ENCODE measurements at places on chromosomes 4 and X. TPM values are rescaled to one million over a fixed set of nuclear protein-coding genes. Genes with fewer than 3 reads are reported as not detected.

DNA sequence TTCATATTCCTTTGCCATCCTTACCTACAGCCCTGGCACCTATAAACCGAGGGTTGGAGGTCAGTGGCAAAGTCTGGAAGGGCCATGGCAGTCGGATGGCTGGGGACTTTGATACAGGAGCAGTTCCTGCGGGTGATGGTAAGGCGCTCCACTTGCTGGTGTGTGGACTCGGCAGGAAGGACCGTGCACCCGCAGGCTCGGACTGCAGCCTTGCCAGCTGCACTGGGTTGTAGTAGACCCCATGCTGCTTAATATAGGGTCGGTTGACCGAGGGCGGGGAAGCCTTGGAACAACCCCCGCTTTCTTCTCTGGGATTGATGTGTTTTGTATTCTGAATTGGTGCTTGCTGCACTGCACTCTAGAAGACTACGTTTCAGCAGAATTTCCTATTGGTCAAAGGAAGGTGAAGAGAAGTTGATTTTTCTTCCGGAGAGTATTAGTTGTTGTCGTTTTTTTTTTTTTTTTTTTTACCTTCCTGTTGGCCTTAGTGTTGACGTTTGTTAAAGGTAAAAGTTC, 638 bp downstream of the BLTP1 start:
- DNase-seq: peak; percentile 25
- H3K36me3 ChIP-seq: no peaks in the 10 kb centered on the region
- H3K4me3 ChIP-seq: peak overlapping the region; percentile 91
- peak overlapping the region; percentile 81 for H3K27ac ChIP-seq

DNA sequence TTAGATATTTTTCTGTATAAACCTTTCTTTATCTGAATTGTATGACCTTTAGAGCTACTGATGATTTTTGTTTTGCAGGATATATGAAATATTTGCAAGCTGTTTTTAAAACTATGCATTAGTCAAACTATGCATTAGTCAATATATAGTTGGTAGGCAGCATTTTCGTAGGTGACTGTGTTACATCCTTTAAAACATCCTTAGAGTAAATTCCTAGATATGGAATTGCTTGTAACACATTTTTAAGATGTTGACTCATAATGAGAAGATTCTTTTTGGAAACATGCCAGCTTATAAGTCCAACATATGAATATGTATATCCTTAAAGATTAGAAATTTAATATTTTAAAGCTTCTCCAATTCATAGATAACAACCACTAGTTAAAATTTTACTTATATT, 1768.5 kb downstream of the PCDH7 start:
- H3K27ac ChIP-seq: no peak overlapping the region
- no peaks in the 10 kb centered on the region for H3K27me3 ChIP-seq
- no peak overlapping the region for H3K4me3 ChIP-seq
- H3K36me3 ChIP-seq: no peaks in the 10 kb centered on the region

DNA sequence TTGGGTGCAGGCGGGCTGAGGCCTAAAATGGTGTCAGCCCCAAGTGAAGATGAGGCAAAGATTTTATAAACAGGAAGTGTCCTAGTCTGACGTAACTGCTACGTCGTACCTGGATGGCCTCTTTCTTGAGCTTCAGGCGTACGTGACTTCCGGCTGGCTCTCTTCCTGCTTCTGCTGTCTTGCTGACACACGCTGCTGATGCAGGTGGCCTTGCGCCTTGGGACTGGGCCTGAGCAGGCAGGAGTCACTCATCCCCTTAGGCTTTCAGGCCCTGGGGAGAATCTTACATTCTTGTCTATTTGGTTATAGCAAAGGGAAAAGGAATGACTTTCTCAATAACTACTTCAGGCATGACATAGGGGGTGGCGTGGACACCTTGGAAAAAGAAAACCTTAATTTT, 20.1 kb upstream of the ABRAXAS1 start:
- H3K36me3 ChIP-seq: no peaks in the 10 kb centered on the region
- no peak for DNase-seq

GRCh38 chr4:183444214-183445096, at the start of gene CDKN2AIP:
Gene CDKN2AIP, plus strand, starts transcription at chr4:183444636. Its CDS starts 162 bp downstream, at chr4:183444798.
- H3K27ac ChIP-seq: peak within 1 kb of the TSS; percentile 96
- peak; percentile 90 for DNase-seq
- H3K36me3 ChIP-seq: peaks cover 16% of the 10 kb centered on the region
- H3K27me3 ChIP-seq: no peaks in the 10 kb centered on the region

Gene SORBS2
- under 0.01 TPM for total RNA-seq

Gene TMPRSS11F
- total RNA-seq: not detected

- H3K4me3 ChIP-seq: no peak overlapping the region
- H3K27ac ChIP-seq: no peak overlapping the region
- H3K4me1 ChIP-seq: no peaks in the 10 kb centered on the region
- H3K27me3 ChIP-seq: no peaks in the 10 kb centered on the region
These were observed 210.2 kb upstream of the LCORL start for GRCh38 chr4:18231726-18232125.

DNA sequence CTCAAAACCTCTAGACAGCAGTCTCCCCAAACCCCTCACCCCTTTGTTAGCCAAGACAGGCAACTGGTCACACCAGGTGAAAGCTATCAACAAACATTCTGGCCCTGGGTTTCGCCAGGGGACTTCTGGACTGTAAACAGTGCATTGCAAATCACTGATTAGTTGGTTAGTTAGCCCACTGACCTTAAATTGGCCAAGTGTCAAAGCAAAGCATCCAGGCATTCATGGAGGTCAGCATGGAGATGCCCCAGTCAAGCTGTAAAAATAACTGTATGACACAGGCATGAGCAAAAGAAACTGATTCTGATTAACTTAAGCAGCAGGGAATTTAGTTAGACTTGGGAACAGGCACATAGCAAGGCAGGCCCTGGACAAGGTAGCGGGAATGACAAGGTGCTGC, 156.0 kb upstream of the TTC29 start:
- no peaks in the 10 kb centered on the region for H3K27me3 ChIP-seq

- DNase-seq: no peak
- H3K27ac ChIP-seq: no peak overlapping the region
- no peaks in the 10 kb centered on the region for H3K36me3 ChIP-seq
- no peaks in the 10 kb centered on the region for H3K4me1 ChIP-seq
- H3K27me3 ChIP-seq: no peaks in the 10 kb centered on the region
- no peak overlapping the region for H3K4me3 ChIP-seq
These were observed 53.3 kb downstream of the AR start for GRCh38 chrX:67596839-67597790.

Gene RIPPLY1
- not detected for total RNA-seq

Gene MAGEC2
- not detected for total RNA-seq

DNA sequence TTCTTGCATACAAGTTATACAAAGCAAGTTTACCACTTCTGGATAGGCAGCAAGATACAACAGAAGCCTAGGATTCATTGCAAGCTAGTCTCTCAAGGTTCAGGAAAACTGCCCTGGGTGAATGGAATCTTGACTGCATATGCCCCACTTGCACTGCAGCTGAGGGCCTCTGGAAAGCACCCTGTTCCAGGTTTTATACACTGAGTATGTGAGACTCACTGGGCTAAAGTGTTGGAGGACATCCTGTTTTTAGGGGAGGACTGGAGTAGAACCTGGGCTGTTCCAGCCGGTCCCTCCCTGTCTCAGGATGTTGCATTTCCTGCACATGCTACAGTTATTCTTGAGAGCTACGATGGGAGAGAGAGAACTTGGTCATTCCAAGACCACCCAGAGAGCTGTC, 168.5 kb upstream of the NUDT6 start:
- no peaks in the 10 kb centered on the region for H3K4me1 ChIP-seq
- no peak overlapping the region for H3K4me3 ChIP-seq
- H3K36me3 ChIP-seq: peaks cover 3% of the 10 kb centered on the region

GRCh38 chrX:48516987-48517386, 4.6 kb upstream of the EBP start:
- no peak overlapping the region for H3K4me3 ChIP-seq
- H3K36me3 ChIP-seq: peaks cover 3% of the 10 kb centered on the region

DNA sequence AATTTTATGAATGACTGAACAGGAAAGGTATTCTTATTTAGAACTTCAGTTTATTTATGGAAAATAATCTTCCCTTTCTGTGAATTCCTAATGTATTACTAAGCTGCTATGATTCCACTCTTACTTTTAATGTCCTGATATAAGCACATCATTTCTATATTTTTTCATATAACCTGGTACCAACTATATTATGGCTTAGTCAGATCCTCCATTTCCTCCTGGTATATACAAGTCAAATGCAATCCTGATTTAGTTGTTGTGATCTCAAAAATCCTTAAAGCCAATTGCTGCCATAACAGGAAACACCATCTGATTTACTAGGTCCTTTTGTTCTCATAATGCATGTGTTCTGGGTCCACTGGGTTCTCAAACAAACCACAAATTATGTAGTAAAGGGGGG, 26.8 kb downstream of the TRMT2B start:
- H3K4me1 ChIP-seq: peaks cover 2% of the 10 kb centered on the region
- peaks cover 7% of the 10 kb centered on the region for H3K36me3 ChIP-seq
- H3K27me3 ChIP-seq: peaks cover 2% of the 10 kb centered on the region
- no peak overlapping the region for H3K27ac ChIP-seq
- no peak overlapping the region for H3K4me3 ChIP-seq

Gene TMEM164
- 6.3 TPM for total RNA-seq

Gene OPHN1
- total RNA-seq: 13.1 TPM

DNA sequence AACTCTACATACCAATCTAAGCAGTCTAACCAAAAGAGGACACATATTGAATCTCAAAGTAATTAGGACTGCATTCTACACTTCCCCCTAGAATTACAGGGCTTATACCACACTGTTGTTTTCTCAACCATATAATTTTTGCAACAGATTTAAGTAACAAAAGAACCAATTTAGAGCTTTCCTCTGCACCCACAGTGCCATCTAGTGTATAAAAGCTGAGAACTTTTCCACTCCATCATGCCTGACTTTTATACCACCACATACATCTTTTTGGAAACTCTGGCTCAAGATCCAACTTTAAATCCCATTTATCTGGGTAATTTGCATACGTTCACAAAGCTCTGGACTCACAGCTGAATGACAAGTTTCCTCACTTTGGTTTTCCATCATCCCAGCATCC, 99.5 kb downstream of the EFHC2 start:
- H3K27ac ChIP-seq: no peak overlapping the region
- DNase-seq: peak; percentile 29
- H3K36me3 ChIP-seq: no peaks in the 10 kb centered on the region
- H3K4me3 ChIP-seq: no peak overlapping the region
- H3K4me1 ChIP-seq: no peaks in the 10 kb centered on the region

- H3K27ac ChIP-seq: no peak overlapping the region
- H3K4me3 ChIP-seq: no peak overlapping the region
- no peaks in the 10 kb centered on the region for H3K36me3 ChIP-seq
- H3K27me3 ChIP-seq: peaks cover 10% of the 10 kb centered on the region
These were observed 4.9 kb downstream of the CHRNA9 start for GRCh38 chr4:40340030-40340429.

DNA sequence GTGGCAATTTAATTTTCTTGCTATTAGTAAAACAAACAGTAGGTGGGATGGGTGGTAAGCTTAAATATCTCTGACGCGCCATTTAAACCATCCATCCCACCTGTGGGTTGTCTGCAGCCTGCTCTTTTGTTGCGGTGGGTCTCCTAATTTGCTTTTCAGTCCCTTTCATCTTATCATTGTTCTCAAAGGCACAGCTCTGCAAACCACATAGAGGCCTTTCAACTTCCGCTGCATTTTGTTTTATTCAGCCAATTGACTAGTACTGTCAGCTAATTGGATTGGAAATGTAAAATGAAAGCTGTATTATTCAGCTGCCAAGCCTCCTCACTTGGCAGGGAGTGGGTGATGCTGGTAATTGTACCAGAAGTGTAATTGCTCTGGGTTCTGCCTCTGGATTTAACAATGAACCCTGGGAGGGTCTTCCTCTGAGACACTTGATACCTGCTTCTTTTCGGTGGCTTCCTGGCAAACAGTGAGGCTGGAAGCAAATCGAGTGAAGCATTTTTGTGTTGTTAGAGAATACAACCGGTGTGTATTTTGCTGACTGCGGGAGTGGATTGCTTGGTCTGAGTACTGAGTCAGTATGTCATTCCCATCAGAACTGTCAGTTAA, 165.6 kb downstream of the FRAS1 start:
- no peaks in the 10 kb centered on the region for H3K36me3 ChIP-seq
- H3K27me3 ChIP-seq: no peaks in the 10 kb centered on the region
- no peak overlapping the region for H3K4me3 ChIP-seq
- no peak overlapping the region for H3K27ac ChIP-seq
- H3K4me1 ChIP-seq: no peaks in the 10 kb centered on the region
- DNase-seq: no peak

Gene HPGD
- total RNA-seq: not detected

GRCh38 chrX:130075777-130076176, 34.5 kb downstream of the ELF4 start:
- no peaks in the 10 kb centered on the region for H3K27me3 ChIP-seq
- H3K4me3 ChIP-seq: no peak overlapping the region
- no peak for DNase-seq
- H3K4me1 ChIP-seq: no peaks in the 10 kb centered on the region
- H3K27ac ChIP-seq: no peak overlapping the region

- no peaks in the 10 kb centered on the region for H3K4me1 ChIP-seq
- no peak overlapping the region for H3K4me3 ChIP-seq
- H3K27me3 ChIP-seq: no peaks in the 10 kb centered on the region
- no peak for DNase-seq
These were observed 341.6 kb upstream of the MAOA start for GRCh38 chrX:43314525-43314924.

Gene FAT4
- total RNA-seq: 37.5 TPM

Gene POF1B
- total RNA-seq: not detected

Gene YY2
- total RNA-seq: 0.72 TPM

GRCh38 chr4:40306226-40306625, 28.9 kb upstream of the CHRNA9 start:
- DNase-seq: no peak
- peaks cover 12% of the 10 kb centered on the region for H3K27me3 ChIP-seq
- no peak overlapping the region for H3K4me3 ChIP-seq
- no peak overlapping the region for H3K27ac ChIP-seq
- H3K4me1 ChIP-seq: no peaks in the 10 kb centered on the region
- H3K36me3 ChIP-seq: no peaks in the 10 kb centered on the region

Gene KIF4A
- total RNA-seq: 19.0 TPM

DNA sequence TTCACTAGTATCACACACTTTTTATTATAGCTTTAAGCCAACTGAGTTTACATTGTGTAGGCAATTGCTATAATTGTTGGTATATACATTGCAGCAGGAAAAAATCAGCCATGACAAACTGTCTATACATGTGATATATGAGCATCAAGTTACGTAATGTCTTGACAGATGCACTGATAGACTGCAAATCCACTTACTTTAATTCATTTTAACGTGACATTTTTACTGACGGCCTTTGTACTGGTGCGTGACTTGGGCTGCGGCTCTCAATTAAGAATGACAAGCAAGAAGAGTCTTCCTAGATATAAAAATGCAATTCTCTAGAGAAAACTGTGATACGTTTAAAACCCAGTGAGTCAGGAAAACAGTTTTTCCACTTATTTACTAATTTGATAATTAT, 143.8 kb downstream of the ACTRT1 start:
- no peak overlapping the region for H3K27ac ChIP-seq
- H3K27me3 ChIP-seq: no peaks in the 10 kb centered on the region
- H3K4me3 ChIP-seq: no peak overlapping the region
- H3K36me3 ChIP-seq: no peaks in the 10 kb centered on the region
- no peaks in the 10 kb centered on the region for H3K4me1 ChIP-seq

Gene TMLHE
- total RNA-seq: 14.2 TPM

Measured in IMR-90 (cell line).